ENCODE measurements at places on chromosomes 16 and 17. TPM values are rescaled to one million over a fixed set of nuclear protein-coding genes. Genes with fewer than 3 reads are reported as not detected.

GRCh38 chr17:7587420-7588151 lies 2.3 kb downstream of the SOX15 start:
- H3K27ac ChIP-seq: 0 out of 2 replicates have a peak overlapping the region, but pooled peaks have one; percentile 2
- H3K36me3 ChIP-seq: peaks cover 5% of the 10 kb centered on the region
- no peaks in the 10 kb centered on the region for H3K27me3 ChIP-seq
- no peak for DNase-seq
- no peak overlapping the region for H3K4me3 ChIP-seq

- no peaks in the 10 kb centered on the region for H3K27me3 ChIP-seq
- no peak overlapping the region for H3K4me3 ChIP-seq
- no peak overlapping the region for H3K27ac ChIP-seq
- H3K36me3 ChIP-seq: no peaks in the 10 kb centered on the region
These were observed 8.0 kb upstream of the XYLT2 start for GRCh38 chr17:50337956-50338355.

DNA sequence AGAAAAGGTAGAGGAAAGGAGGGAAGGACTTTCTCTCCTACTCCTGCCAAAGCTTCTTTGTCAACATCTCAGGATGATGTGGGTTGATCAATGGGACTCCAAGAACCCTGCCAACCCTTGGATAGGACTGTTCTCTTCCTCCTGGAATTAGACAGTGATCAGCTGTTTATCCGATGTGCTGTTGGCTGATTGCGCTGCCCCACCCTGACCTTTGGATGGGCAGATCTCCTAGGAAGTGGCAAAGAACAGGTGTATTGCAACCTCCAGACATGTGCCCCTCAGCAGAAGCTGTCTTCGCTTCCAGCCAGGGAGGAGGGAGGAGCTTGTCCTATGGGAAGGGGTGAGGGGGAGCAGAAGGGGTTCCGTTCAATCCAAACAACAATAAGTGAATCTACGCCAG lies 30.5 kb downstream of the SLC5A11 start:
- no peak overlapping the region for H3K27ac ChIP-seq
- no peaks in the 10 kb centered on the region for H3K36me3 ChIP-seq
- H3K4me1 ChIP-seq: no peaks in the 10 kb centered on the region
- H3K4me3 ChIP-seq: no peak overlapping the region
- H3K27me3 ChIP-seq: no peaks in the 10 kb centered on the region
- no peak for DNase-seq

DNA sequence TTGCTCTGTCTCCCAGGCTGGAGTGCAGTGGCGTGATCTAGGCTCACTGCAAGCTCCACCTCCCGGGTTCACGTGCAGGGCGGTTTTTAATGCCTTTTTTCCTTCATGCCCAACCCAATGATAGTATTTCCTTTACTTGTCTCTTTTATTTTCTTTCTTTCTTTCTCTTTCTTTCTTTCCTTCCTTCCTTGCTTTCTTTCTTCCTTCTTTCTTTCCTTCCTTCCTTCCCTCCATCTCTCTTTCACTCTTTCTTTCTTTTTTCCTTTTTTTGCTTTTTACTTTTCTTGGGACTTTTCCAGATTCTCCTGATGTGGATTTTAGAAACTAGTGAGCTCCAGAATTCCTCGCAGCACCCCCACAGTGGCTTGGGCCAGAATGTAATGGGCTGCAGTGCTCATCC lies 3.1 kb downstream of the MYH3 start:
- no peaks in the 10 kb centered on the region for H3K4me1 ChIP-seq
- no peaks in the 10 kb centered on the region for H3K36me3 ChIP-seq
- no peaks in the 10 kb centered on the region for H3K27me3 ChIP-seq

GRCh38 chr16:81818568-81818896 lies 39.4 kb downstream of the PLCG2 start:
- H3K4me3 ChIP-seq: no peak overlapping the region
- no peak overlapping the region for H3K27ac ChIP-seq
- DNase-seq: no peak
- H3K27me3 ChIP-seq: no peaks in the 10 kb centered on the region
- H3K36me3 ChIP-seq: no peaks in the 10 kb centered on the region
- H3K4me1 ChIP-seq: no peaks in the 10 kb centered on the region

GRCh38 chr16:86991679-86992078 lies 325.5 kb downstream of the C16orf95 start:
- no peaks in the 10 kb centered on the region for H3K27me3 ChIP-seq
- H3K27ac ChIP-seq: no peak overlapping the region
- no peak for DNase-seq
- H3K36me3 ChIP-seq: no peaks in the 10 kb centered on the region

DNA sequence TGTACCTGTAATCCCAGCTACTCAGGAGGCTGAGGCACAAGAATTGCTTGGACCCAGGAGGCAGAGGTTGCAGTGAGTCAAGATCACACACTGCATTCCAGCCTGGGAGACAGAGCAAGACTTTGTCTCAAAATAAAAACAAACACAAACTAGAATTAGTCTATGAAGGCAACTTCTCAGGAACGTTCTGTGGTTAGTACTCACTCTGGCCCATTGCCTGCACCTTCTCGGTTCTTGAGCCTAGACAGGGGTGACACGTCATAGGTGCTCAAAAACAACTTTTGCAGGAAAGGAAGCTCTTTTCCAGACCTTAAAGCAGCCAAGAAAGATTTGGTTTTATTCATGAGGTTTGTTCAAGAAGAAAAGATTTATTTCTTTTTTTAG lies 22.3 kb upstream of the CNOT1 start:
- no peak overlapping the region for H3K27ac ChIP-seq
- H3K4me3 ChIP-seq: no peak overlapping the region
- no peak for DNase-seq
- no peaks in the 10 kb centered on the region for H3K4me1 ChIP-seq
- H3K36me3 ChIP-seq: no peaks in the 10 kb centered on the region

- H3K4me1 ChIP-seq: no peaks in the 10 kb centered on the region
- H3K27ac ChIP-seq: no peak overlapping the region
- H3K27me3 ChIP-seq: no peaks in the 10 kb centered on the region
- H3K36me3 ChIP-seq: no peaks in the 10 kb centered on the region
- H3K4me3 ChIP-seq: no peak overlapping the region
These were observed 9.0 kb upstream of the NKD1 start for GRCh38 chr16:50539053-50539695.

- H3K36me3 ChIP-seq: no peaks in the 10 kb centered on the region
- peaks cover 30% of the 10 kb centered on the region for H3K4me1 ChIP-seq
- H3K27me3 ChIP-seq: no peaks in the 10 kb centered on the region
- DNase-seq: no peak
These were observed 15.3 kb downstream of the CDH3 start for GRCh38 chr16:68660359-68660795.

DNA sequence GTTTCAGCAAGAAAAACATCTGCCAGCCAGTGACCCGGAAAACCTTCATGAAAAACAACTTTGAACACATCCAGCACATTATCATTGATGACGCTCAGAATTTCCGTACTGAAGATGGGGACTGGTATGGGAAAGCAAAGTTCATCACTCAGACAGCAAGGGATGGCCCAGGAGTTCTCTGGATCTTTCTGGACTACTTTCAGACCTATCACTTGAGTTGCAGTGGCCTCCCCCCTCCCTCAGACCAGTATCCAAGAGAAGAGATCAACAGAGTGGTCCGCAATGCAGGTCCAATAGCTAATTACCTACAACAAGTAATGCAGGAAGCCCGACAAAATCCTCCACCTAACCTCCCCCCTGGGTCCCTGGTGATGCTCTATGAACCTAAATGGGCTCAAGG lies 22.2 kb downstream of the SLFN5 start:
- no peaks in the 10 kb centered on the region for H3K36me3 ChIP-seq
- H3K4me1 ChIP-seq: no peaks in the 10 kb centered on the region
- H3K4me3 ChIP-seq: no peak overlapping the region
- no peaks in the 10 kb centered on the region for H3K27me3 ChIP-seq

DNA sequence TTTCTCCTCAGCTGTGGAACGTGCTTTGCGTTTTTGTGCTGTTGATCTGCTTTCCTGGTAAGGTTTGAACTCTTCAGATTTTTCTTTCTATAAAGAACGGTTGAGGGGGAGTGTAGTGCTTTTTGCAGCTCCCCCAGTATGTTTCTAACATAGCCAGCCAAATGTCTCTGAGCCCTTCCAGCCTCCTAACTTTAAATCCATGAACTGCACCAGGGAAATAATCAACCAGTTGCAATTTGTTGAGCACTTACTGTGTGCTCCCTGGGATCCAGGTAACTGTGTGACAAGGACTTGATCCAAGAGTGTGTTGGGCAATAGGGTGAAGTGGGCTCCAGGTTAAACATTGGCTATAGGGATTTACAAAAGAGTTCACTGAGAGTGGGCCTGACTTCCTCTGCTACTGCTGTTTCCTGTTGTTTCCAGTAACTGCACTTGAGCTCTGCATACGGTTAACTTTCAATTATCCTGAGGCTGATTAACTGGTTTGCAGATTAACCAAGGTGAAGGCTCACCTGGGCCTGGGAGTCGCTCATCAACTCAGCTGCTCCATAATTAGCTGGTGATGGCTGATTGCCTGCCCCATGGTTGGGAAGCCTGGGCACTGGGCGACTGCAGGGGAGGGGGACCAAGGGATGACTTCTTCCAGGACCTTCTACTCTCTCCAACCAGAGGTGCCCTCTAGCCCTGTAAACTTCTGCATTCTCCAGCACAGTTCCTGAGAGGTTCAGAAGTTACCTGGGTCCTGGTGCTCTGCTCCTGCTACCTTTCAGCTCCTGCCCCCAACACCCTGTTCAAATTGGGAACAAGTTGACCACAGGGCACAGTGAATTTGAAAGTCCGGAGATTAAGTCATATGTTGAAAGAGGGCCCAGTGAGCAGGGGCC lies 19.5 kb downstream of the HLF start:
- no peak overlapping the region for H3K4me3 ChIP-seq
- no peaks in the 10 kb centered on the region for H3K4me1 ChIP-seq
- H3K36me3 ChIP-seq: no peaks in the 10 kb centered on the region

- no peak for DNase-seq
- H3K27me3 ChIP-seq: no peaks in the 10 kb centered on the region
- peaks cover 42% of the 10 kb centered on the region for H3K4me1 ChIP-seq
These were observed 2.0 kb upstream of the GSE1 start for GRCh38 chr16:85611194-85611443.

DNA sequence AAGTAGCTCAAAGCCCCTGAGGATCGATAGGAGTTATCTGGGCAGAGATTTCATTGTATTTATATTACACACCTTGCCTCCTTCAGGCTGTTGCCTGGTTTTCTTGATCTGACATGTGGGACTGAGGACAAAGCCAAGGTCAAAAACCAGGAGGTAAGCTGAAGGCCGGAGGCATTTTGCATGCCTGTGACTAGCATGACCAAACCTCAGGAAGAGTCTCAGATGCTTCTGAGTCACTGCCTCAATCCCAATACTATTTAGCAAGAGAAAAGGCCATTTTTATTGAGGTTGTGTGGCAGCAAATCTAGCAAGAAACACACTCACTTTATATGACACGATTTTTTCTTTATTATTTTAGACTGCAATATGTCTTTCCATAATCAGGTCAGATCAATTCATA lies 968.1 kb downstream of the CDH11 start:
- H3K4me1 ChIP-seq: no peaks in the 10 kb centered on the region
- no peaks in the 10 kb centered on the region for H3K27me3 ChIP-seq
- no peak overlapping the region for H3K27ac ChIP-seq

GRCh38 chr16:87569601-87570571 lies 32.4 kb upstream of the JPH3 start:
- H3K27me3 ChIP-seq: no peaks in the 10 kb centered on the region
- no peak overlapping the region for H3K4me3 ChIP-seq
- H3K27ac ChIP-seq: no peak overlapping the region
- no peaks in the 10 kb centered on the region for H3K36me3 ChIP-seq
- H3K4me1 ChIP-seq: peaks cover 10% of the 10 kb centered on the region

GRCh38 chr17:17840751-17841591 lies 4.2 kb upstream of the SREBF1 start:
- DNase-seq: no peak
- H3K4me3 ChIP-seq: no peak overlapping the region
- H3K27me3 ChIP-seq: no peaks in the 10 kb centered on the region
- no peaks in the 10 kb centered on the region for H3K36me3 ChIP-seq

- no peak overlapping the region for H3K4me3 ChIP-seq
- H3K27ac ChIP-seq: no peak overlapping the region
- H3K4me1 ChIP-seq: no peaks in the 10 kb centered on the region
- no peaks in the 10 kb centered on the region for H3K36me3 ChIP-seq
These were observed 201.2 kb upstream of the CACNG3 start for GRCh38 chr16:24054741-24055491.

- peak; percentile 80 for DNase-seq
- H3K4me1 ChIP-seq: peaks cover 25% of the 10 kb centered on the region
- no peaks in the 10 kb centered on the region for H3K36me3 ChIP-seq
- H3K27me3 ChIP-seq: no peaks in the 10 kb centered on the region
These were observed 98.3 kb downstream of the PITPNC1 start for GRCh38 chr17:67475161-67475937.

GRCh38 chr17:413016-413350 lies 60.4 kb upstream of the RPH3AL start:
- no peaks in the 10 kb centered on the region for H3K27me3 ChIP-seq
- DNase-seq: no peak
- H3K4me1 ChIP-seq: peaks cover 2% of the 10 kb centered on the region
- H3K36me3 ChIP-seq: no peaks in the 10 kb centered on the region

- no peaks in the 10 kb centered on the region for H3K36me3 ChIP-seq
- DNase-seq: no peak
- no peak overlapping the region for H3K4me3 ChIP-seq
- H3K27ac ChIP-seq: no peak overlapping the region
- no peaks in the 10 kb centered on the region for H3K4me1 ChIP-seq
These were observed 956.1 kb upstream of the GOT2 start for GRCh38 chr16:59690216-59690615.

DNA sequence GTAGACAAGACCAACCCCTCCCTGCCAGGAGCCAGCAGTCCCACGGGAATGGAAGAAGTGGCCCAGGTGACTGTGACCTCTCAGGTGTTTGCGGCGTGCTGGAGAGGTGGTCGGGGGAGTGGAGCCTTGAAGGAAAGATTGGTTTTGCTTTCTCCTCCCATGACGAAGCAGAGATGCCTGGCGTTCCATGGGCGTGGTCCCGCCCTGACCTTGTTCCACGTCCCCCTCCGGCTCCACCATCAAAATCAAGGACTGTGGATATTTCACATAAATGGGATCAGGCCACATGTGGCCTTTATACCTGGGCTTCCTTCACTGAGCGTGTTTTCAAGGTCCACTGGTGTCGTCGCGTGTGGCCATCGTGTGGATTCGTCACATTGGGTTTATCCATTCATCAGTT lies 270.6 kb upstream of the TNRC6C start:
- no peaks in the 10 kb centered on the region for H3K36me3 ChIP-seq
- no peaks in the 10 kb centered on the region for H3K4me1 ChIP-seq
- no peak overlapping the region for H3K27ac ChIP-seq
- no peak overlapping the region for H3K4me3 ChIP-seq
- DNase-seq: no peak

DNA sequence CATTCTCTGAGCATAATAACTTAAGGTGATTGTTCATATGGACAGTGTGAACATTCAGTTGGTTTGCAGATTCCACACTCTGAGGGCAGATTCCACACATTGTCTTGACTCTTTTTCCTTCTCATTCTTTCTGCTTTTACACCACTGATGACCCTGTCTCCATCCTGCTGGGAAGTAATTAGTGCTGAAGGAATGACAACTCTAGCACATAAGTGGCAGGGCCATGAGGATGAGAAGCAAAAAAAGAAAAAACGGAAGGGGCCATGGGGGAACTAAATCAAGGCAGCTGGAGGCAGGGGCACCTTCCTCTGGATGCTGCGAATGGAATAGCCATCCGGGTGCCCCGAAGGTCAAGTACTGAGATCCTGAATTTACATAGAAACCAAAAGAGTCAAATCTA lies 944.0 kb downstream of the KCNJ2 start:
- H3K36me3 ChIP-seq: no peaks in the 10 kb centered on the region
- no peak for DNase-seq
- H3K27ac ChIP-seq: no peak overlapping the region

The HASPIN gene
- total RNA-seq: 10.6 TPM

The ABCA9 gene
- total RNA-seq: 0.05 TPM

The TNK1 gene
- total RNA-seq: 6.2 TPM

The KCNJ12 gene
- total RNA-seq: 2.7 TPM

The NTN1 gene
- total RNA-seq: 14.5 TPM

The EFCAB3 gene
- total RNA-seq: not detected

The CAVIN1 gene
- total RNA-seq: 315 TPM

The PARD6A gene
- 10.8 TPM for total RNA-seq

The CLEC19A gene
- total RNA-seq: not detected

The KRT31 gene
- total RNA-seq: not detected

The CHST4 gene
- 1.1 TPM for total RNA-seq

The CLEC10A gene
- not detected for total RNA-seq
